Stromal cell of bone marrow (primary cell): ENCODE measurements at places on chromosomes 4 and X.

DNA sequence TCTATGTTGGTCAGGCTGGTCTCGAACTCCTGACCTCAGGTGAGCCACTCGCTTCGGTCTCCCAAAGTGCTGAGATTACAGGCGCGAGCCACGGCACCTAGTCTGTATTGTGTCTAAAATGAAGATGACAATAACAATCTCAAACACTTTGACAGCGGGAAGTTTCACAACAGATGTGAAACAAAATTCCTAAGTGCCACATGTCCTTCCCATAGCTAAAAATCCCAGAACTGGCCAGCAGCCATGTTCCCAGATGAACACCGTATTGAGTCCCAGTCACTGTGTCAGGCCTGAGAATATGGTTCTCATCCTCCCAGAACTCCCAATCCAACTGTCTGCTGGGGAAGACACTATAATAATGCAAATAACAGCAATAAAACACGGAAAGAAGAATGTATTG is 16.4 kb upstream of the KLHL8 start:
- no peak for DNase-seq

GRCh38 chr4:794900-795725 is 30.8 kb downstream of the CPLX1 start:
- no peak for DNase-seq

DNA sequence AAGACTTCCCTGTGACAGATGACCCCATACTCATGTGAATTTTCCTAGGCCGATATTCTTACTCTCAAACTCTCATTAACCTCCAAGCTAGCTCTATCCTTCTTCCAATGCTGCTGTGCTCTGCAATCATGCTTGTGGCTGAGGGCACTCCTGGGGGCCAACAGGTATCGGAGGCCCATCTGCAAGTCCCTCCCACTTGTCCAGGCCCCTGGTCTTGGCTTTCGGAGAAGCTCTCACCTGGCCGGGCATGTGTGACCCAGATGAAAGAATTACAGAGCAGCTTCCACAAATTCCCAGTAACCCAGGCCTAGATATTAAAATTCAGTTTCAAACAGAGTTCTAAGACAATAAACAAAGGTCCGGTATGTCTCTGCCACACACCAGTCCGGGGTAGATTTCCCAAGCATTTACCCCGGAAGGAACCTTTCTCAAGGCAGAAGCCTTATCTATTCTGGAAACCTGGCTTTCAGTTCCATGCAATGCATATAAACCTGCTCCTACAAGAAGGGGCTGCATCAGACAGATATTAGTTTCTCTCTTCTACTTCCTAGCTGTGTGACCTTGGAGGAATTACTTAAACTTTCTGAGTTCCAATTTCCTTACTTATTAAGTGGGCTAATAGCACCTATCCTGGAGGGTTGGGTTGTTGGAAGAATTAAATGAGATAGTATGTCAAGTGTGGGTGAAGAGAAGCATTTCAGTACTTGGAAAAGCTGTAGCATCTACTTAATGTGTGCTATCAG is 270.8 kb downstream of the PTTG2 start:
- DNase-seq, result no peak

GRCh38 chrX:138777230-138777629 is 65.7 kb upstream of the FGF13 start:
- no peak for DNase-seq

GRCh38 chrX:4091046-4091760 is 377.8 kb upstream of the PRKX start:
- no peak for DNase-seq

GRCh38 chr4:138182838-138183426 is 59.2 kb downstream of the SLC7A11 start:
- DNase-seq, result peak; percentile 58

DNA sequence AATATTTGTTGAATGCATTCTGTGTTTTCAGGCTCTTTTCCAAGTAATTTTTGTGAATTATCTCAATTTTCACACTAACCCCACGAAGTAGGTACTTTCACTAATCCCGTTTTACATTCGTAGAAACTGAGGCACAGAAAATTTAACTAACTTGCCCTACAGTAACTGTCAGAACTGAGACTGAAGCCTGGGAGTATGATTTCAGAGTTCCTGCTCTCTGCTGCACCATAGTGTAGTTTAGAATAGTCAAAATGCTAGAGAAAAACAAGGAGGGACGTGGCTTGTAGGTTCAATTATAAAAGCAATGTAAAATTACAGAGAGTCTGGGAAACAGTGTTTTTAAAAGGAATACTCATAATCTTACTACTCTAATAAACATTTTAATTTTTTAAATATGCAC is 2.2 kb downstream of the CLCN3 start:
- no peak for DNase-seq

DNA sequence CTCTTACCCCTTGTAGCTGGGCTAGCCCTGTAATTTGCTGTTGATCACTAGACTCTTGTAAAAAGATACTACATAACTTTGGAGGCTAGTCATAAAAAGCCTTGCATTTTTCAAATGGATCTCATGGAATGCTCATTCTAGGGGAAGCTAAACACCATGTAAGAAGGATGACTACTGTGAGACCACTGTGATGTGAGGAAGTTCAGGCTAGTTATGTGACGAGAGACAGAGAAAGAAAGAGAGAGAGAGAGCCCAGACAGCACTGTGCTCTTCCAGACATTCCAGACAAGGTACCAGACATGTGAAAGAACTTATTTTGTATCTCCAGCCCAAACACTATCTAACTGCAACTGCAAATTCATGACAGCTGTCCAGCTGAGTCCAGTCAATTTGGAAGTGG is 404.6 kb upstream of the PITX2 start:
- peak; percentile 30 for DNase-seq

DNA sequence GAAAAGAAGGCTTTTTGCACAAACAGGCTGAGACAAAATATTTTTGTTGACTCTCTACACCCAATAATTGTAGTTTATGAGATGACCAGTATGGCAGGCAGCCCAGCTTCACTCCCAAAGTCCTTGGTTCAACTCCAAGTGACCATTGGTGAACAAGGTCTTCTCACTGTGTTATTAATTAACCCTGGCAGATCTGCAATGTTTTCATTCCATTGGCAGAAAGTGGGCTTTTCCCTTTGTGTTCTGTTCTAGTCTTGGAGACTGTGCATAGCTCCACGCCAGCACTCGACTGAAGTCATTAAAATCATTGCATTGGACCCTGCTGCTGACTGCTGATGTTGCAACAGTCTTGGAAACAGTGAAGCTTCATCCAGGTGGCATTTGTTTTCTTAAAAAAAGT is 277.3 kb upstream of the HAND2 start:
- DNase-seq, result no peak

DNA sequence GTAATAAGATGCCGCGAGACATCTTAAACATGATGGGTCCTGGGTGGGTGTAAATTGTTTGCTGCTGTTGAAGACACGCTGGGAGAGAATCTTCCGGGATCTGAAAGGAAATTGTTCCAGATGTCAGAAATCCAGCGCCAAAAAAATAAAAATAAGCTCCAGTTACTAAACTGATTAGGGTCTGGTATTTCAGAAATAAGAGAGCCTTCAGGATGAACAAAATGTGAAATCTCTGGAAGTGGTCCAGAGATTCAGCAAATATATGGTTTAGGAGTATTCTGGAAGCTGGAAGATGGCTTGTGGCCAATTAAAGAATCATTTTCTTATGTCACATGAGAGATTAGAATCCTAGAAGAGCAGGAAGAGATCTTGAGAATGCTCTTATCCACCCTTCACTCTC is 75.8 kb upstream of the NHS start:
- no peak for DNase-seq

DNA sequence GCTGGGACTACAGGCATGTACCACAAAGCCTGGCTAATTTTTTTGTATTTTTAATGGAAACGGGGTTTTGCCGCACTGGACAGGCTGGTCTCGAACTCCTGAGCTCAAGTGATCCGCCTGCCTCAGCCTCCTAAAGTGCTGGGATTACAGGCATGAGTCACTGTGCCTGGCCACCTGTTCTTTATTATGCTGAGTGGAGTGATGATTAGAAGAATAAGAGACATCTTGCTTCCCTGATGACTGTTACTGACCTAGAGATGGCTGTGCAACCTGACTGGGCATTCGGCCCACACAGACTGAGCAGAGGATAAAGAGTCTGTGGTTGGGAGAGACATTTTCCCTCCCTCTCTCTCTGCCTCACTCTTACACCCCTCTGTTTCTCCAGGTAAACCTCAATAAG is 56.7 kb downstream of the SPINK2 start:
- DNase-seq, result no peak

GRCh38 chrX:121307449-121307848 is 260.0 kb downstream of the GLUD2 start:
- DNase-seq, result peak; percentile 6

DNA sequence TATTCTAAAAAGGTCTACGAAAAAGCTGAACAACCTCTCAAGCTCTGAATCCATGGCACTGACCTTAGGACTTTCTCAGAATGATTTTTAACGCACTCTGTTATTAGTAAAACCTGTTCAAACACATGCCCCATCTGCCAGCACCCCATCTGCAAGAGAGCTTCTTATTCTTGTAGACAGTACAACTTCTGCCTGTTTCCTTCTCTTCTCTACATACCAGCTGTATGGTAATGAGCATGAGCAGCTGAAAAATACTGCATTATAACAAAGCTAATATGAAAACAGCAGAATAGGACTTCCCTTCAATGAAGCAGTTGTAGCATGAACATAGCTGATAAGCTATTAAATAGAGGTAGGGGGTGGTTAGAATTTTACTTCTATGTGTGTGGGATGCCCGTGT is 167.9 kb downstream of the FBXW7 start:
- no peak for DNase-seq
